AG20443 (cell line): ENCODE measurements at places on chromosomes 11 and 22.

DNA sequence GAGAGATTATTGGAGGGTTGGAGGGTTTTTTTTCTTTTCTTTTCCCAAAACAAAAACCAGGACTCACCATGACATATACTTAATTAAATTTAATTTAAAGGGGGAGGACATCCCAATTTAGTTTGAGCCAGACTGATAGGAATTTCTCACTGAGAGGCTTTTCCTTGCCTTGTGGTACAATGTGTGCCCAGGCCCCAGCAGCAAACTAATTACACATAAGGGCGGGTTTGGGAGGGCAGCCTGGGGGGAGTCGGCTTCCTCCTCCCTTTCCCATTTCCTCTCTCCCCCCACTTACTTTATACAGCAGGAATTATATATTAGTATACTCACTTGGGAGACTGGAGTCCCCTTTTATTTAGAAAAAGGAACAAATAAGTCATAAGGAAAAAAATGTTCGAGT lies 2.9 kb downstream of the TEAD1 start:
- no peak for DNase-seq

- DNase-seq: no peak
These were observed 199.5 kb upstream of the B3GAT1 start for GRCh38 chr11:134611537-134611936.

DNA sequence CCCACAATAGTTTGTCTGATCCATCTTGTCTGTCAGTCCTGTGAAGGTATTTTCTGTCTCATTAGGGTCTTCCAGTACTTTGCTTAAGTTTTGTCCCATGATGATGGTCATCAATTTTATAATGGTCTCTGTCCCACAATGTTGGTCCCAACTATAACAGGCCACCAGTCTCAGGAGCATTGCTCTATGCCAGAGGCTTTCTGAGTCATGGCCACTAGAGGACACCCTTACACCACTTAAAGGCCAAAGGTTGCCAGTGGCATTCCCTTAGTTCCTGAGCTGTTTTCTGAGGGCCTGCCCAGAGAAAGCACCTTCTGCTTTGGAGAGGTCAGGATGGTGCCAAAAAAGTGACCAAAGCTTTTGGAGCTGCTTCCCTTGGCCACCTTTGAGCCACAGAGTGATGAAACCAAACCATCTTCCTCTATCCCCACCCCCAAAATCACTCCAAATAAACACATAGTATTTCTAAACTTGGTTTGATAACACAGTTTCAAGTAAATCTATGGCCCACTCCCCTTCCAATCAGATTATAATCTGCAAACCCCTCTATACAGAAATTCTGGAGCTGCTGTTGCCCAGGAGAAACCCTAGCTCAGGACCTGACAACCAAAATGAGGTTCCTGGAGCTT lies 19.3 kb downstream of the EIF3F start:
- DNase-seq: peak; percentile 84

GRCh38 chr11:128496692-128497060 lies 90.7 kb downstream of the ETS1 start:
- DNase-seq: peak; percentile 73

DNA sequence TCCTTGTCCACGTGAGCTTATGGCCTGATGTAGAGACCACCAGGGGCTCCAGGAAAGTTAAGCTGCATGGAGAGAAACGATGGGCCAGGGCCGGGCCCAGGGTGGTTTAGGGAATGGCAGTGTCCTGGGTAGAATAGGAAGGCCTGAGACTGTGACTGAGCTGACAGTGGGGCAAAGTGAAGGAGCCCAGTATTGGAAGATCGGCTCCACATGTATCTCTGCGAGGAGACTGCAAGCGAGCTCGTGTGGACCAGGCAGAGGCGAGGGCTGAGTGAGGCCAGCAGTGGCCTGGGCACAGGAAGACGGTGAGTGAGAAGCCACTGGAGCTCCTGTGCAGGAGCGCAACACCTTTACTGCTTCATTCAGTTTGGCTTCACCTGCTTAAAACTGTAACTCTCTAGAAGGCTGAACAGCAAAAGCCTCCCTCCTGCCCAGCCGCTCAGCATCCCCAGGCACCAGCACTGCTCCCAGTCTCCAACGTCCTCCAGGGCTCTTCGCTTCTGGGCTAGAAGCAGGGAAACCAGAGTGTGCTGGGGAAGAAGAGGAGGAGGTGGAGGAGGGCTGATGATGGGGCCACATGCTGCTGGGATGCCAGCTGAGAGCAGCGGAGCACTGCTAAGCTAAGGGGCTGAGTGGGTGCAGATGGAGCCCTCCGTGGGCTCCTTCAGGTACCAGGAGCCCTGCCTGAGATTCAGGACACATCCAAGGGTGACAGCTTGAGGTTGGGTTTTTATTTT lies 13.5 kb downstream of the TCIRG1 start:
- DNase-seq: no peak

DNA sequence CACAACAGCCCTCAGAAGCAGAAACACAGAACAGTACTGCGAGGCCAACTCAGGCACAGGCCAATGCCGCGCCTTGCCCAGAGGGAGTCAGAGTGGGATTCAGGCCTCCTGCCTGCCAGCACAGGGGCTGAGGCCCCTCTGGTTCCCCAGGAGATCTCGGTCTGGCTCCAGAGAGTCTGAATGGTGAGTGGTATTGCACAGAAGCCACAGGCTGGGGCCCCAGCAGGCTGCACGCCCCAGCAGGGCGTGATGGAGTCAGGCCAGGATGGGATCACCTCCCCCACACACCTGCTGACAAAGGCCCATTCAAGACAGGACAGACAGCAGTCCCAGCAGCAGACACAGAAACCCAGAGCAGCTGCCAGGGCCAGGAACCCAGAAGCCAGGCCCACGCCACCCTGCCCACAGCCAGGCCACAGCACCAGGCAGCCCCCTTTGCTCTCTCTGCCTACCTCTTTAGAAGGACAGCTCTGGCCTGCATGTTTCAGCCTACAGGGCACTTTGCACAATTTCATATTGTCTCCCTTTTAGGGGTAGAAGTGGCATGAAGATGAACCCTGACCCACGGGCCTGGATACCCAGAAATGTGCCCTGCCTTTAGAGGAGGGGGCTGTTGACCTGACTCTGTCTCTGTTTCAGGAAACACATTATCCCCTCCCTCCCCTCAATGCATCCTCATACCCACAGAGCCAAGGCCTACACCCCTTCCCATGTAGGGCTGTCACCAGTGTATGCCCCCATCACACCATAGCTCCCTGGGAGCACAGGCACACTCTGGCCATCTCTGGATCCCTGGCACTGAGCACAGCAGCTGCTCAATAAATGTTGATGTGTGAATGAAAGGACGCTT lies 6.1 kb downstream of the FXYD6 start:
- DNase-seq: peak; percentile 4

- DNase-seq: no peak
These were observed 230.8 kb upstream of the TBCEL start for GRCh38 chr11:120793150-120793549.

GRCh38 chr22:37112084-37112728 lies 2.7 kb upstream of the TMPRSS6 start:
- DNase-seq: no peak

DNA sequence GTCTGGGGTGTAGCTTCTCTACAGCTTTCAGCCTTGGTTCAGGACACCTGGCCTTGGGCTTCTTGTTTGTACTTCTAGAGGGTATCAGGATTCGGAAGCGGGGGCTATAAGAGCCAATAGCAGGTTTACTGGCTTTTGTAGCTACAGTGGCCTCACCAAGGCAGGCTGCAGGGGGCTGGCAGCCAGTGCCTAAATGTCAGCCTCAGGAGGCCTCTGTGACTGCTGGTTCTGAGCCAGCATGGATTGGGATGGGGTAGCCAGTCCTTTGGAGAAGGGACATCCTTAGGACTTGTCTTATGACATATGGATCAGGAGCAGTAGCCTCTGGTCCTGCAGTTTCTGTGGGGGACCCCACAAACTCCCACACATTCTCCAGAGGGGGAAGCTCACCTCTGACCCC lies 29.9 kb downstream of the EIF3F start:
- no peak for DNase-seq

GRCh38 chr11:64334764-64335735 lies 5.0 kb upstream of the CCDC88B start:
- peak; percentile 91 for DNase-seq

DNA sequence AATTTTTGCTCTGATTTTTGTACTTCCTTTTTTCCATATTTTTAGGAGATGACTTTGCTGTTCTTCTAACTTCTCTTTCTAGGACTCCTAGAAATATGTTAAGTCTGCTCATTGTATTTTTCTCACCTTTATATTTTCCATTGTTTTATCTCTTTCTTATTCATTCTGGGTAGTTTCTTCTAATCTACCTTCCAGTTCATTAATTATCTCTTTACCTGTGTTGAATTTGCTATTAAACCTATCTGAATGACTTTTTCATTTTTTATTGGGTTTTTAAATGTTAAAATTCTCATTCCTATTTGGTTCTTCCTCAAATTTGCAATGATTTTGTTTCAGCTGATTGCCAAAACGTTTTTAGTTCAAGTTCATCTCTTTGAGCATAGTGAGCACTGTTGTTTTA lies 27.8 kb upstream of the EHF start:
- no peak for DNase-seq

DNA sequence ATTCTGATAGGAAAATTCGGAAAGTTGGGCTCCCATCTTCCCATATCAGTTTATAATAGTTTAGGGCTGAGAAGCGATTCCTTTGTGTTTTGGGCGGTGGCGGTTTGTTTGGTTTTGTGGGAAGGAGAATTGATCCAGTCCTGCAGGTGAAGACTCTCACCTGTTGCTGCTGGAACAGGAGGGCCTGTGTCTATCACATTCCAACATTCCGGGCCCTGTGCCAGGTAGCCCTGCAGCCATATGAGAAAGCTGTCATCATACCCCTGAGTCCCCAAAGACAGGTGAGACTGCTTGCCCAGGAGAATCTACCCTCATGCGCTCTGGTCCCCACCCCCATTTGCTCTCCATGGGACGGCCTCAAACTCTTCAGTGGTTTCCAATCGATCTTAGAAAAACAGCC lies 62.1 kb downstream of the TRAF6 start:
- no peak for DNase-seq

- DNase-seq: no peak
These were observed 9.3 kb downstream of the CRYBB3 start for GRCh38 chr22:25208743-25209505.

DNA sequence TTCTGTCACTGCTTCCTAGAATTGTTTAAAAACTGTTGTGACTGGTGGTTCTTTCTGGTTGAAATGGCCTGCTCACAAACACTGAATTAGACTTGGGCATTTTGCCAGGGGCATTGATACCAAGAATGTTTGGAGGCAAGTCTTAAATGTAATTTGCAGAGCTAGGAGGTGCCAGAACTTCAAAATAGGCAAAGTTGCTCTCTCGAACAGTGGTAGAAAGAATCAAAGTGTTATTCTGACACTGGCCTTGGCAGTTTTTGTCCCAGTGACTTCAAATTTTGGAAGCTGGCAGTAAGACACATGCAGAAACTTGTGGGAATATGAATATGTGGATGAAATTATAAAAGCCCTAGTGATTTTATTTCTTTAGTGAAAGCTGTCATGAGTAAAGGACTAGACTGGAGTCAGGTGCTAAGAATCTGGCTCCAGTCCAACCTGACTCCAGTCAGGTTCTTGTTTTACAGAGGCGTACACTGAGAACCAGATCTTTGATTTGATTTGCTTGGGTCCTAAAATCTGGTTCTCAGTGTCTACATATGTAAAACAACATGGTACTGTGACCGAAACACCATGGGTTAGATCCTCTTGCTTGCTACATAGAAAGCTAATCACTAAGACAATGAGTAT lies 20.9 kb downstream of the SVIP start:
- DNase-seq: no peak

- DNase-seq: no peak
These were observed 124.2 kb downstream of the APIP start for GRCh38 chr11:34791780-34792542.

DNA sequence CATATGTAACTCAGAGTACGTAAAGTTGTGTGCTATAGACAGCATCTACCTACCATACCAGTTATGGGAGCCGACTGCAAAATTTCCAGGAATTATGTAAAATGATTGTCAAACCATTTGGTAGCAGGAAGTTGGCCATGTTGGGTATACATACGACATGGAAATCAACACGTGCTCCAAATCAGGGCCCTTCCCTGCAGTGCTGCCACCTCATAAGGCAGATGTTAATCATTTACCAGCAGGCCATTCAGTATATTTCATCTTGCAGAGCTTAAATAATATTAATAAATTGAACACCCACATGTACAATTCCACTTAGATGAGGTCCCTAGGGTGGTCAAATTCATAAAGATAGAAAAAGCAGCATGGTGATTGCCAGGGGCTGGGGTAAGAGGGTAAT lies 9.8 kb downstream of the MS4A18 start:
- DNase-seq: no peak

- no peak for DNase-seq
These were observed 38.3 kb downstream of the ATG13 start for GRCh38 chr11:46655631-46656030.

DNA sequence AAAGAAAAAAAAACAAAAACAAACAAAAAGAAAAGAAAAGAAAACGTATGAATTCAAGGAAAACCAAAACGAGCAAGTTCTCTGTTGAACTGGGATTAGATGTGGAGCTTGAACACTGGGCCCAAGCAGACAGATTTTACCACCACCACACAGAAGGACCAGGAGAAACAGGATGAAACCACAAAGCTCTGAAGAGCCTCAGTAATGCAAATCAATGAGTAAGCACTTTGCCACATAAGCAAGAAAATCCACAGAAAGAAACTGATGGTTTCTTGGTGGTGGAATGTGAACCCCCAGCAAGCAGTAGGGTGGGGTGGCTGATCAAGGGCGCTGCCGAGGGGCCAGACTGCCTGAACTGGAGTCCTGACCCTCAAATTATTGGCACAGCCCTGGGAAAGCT lies 50.9 kb upstream of the NFRKB start:
- no peak for DNase-seq

GRCh38 chr22:20864186-20864908 lies 5.5 kb downstream of the SNAP29 start:
- no peak for DNase-seq

GRCh38 chr22:23402275-23403151 lies 177.6 kb downstream of the IGLL1 start:
- DNase-seq: peak; percentile 64

- DNase-seq: peak; percentile 78
These were observed 141.1 kb upstream of the NARS2 start for GRCh38 chr11:78715639-78716311.

DNA sequence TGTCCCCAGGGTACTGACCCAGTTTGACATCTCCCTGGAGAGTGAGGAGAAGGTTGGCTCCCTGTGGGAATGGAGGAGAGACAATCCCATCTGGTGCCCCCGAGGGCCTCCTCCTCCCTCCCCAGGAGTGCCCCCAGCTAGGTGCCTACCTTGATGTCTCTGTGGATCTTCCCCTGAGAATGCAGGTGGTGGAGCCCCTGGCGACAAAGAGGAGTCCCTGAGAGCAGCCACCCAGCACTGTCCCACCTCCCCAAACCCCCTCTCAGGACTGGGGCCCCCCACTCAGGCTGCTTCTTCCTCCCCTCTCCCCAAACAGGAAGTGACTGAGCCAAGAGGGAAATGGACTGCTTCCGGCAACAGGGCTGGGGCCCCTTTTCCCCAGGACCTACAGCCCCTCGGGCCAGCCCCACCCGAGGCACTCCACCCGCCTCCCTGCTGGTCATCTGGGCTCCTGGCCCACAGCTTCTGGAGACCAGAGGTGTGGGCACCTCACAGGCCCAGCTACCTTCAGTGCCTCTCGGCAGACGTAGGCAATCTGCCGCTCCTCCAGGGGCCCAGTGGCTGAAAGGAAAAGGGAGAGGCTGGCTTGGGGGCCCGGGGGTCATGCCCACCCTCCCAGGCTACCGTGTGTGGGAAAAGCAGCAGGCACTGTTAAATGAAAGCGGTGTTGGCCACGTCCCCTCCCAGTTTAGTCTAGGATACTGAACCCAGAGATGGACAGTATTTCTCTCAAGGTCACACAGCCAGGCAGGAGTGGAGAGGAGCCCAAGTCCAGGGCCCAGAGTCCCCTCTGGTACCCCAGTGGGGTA lies 1.2 kb downstream of the MAP4K2 start:
- no peak for DNase-seq

GRCh38 chr22:49010070-49010863 lies 817.4 kb downstream of the BRD1 start:
- peak; percentile 5 for DNase-seq
